Urinary bladder (tissue), 4 donors: ENCODE measurements at places on chromosomes 7 and 10. TPM values are rescaled to one million over a fixed set of nuclear protein-coding genes. Genes with fewer than 3 reads are reported as not detected.

DNA sequence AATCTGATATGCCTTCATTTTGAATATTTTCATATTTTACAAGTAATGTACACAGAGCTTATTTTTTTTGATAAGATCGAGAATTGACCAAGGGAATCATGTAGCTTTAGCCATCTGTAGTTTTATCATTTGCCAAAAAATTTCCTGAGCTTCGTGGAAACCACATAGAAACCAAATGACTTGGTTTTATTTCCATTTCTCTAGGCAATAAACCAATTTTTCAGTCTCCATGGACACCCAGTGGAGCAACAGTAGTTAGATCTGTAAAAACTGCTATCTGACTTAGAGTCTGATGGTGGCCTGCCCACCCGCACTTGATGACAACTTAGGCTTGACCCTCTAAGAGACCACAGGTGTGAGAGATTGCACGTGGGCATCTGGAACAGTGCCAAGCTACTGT, 127.8 kb upstream of the CDK6 start:
- DNase-seq: no peak

DNA sequence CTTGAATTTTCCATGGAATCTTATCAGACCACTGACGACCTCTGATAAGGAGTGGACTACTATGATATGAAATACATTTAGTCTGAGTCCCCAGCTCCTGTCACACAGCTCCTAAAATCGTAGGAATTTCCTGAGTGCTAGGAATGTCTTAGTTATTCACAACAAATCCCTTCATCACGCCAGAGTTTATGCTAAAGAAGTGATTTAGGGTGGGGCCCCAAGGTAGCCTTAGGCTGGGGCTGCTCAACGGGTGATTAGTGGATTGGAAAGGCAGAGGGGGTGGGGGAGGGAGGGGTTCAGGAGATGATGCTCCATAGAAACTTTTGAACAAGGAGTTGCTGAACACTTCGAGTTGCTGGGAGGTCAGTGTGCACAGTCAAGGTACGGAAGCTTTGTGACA, 7.0 kb upstream of the TET1 start:
- DNase-seq: no peak

The BHLHA15 gene
- total RNA-seq: not detected

The HOXA7 gene
- 3.7 TPM for total RNA-seq
